Mononuclear cell (primary cell): ENCODE measurements at places on chromosomes 1 and 21. TPM values are rescaled to one million over a fixed set of nuclear protein-coding genes. Genes with fewer than 3 reads are reported as not detected.

LEPR gene
- 5.2 TPM for total RNA-seq

RUSC1 gene
- 6.6 TPM for total RNA-seq

RHBG gene
- not detected for total RNA-seq

SPOCD1 gene
- 3.4 TPM for total RNA-seq

CTTNBP2NL gene
- total RNA-seq: 0.63 TPM

DMRTA2 gene
- total RNA-seq: under 0.01 TPM

SLAMF9 gene
- 0.63 TPM for total RNA-seq

TNFRSF8 gene
- total RNA-seq: 0.73 TPM

ANGPTL1 gene
- total RNA-seq: 0.10 TPM

TNFSF4 gene
- total RNA-seq: 14.3 TPM

ASPM gene
- 0.84 TPM for total RNA-seq

CD2 gene
- 110 TPM for total RNA-seq

NR1I3 gene
- 0.31 TPM for total RNA-seq

ADORA1 gene
- total RNA-seq: not detected

CELA3B gene
- total RNA-seq: not detected

AZIN2 gene
- total RNA-seq: 1.6 TPM

HAO2 gene
- not detected for total RNA-seq

KCNC4 gene
- total RNA-seq: 2.8 TPM

FAM151A gene
- not detected for total RNA-seq

TMCO2 gene
- total RNA-seq: not detected

HSD3B2 gene
- not detected for total RNA-seq

SAMD13 gene
- 0.31 TPM for total RNA-seq

ICOSLG gene
- total RNA-seq: 15.4 TPM

HPCAL4 gene
- 5.5 TPM for total RNA-seq

AKR7A3 gene
- total RNA-seq: 0.73 TPM

KANK4 gene
- total RNA-seq: not detected

STUM gene
- not detected for total RNA-seq

KCTD3 gene
- total RNA-seq: 5.9 TPM
